GM12864 (cell line): ENCODE measurements at places on chromosomes 13 and 19.

- no peak for DNase-seq
Observed at GRCh38 chr13:110826861-110827672, 87.8 kb downstream of the ANKRD10 start.

DNA sequence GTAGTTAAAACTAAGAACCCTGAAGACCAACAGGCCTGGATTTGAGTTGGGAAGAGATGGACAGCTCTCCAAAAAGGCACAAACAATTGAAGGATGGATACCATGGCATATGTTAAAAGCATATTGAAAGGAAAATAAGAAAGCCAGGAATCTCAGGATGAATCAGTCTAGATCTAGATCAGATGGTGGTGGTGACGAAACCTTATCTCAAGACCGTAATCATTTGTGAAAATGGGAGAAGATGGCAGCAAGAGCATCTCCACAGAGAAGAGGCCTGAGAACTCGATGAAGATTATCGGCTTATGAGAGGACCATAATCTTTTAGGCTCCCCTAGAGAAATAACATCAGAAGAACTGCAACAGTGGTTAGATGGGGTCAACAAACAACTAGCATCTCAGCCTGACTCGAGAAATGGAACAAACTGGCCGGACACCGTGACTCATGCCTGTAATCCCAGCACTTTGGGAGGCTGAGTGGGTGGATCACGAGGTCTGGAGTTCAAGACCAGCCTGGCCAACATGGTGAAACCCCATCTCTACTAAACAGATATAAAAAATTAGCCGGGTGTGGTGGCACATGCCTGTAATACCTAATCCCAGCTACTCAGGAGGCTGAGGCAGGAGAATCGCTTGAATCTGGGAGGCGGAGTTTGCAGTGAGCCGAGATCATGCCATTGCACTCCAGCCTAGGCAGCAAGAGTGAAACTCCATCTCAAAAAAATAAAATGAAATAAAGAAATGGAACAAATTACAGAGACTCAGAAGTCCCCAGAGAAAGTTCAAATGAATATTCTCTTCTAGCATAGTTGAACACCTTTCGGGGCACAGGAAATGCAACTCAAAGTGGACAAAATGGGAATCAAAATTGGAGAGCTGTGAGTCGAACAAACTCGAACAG is 47.6 kb downstream of the FOXO1 start:
- DNase-seq, result no peak

- DNase-seq, result no peak
Observed at GRCh38 chr19:38650172-38650775, 2.8 kb downstream of the ACTN4 start.

DNA sequence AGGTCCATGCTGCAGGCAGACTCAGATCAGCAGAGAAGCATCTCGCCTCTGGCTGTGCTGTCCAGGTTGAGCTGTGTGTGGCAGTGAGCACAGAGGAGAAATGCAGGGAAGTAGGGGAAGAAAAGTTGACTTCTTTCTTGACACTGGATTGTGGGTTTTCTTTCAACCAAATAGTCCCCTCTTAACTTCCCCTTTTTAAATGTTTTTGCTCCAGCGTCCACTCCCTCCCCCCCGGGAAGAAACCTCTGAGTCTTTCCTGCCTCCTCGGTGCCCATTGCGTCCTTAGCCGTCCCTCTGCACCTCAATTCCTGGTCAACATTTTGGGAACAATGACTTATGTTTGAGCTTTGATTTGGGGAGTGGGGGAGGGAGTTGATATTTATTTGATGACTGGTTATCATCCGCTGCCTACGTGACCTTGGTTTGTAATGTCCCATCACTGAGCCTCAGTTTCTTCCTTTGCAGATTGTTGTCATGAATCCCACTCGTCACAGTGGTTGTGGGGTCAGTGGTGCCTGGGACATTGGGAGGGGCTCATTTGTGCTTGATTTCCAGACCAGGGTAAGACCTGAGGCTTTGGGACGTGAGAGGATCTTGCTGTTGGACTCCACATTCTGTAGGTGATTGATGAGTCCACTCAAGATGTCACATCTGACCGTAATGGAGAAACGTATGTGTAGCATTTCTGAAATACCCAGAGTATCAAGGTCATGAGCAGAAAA is at the start of gene LILRB2:
Gene LILRB2, minus strand, starts transcription at position 104 of the 722 bp plus-strand sequence. CDS start 614 bp downstream, outside the sequence.
- no peak for DNase-seq

- DNase-seq, result no peak
Observed at GRCh38 chr13:99471221-99472121, 29.8 kb upstream of the TM9SF2 start.

DNA sequence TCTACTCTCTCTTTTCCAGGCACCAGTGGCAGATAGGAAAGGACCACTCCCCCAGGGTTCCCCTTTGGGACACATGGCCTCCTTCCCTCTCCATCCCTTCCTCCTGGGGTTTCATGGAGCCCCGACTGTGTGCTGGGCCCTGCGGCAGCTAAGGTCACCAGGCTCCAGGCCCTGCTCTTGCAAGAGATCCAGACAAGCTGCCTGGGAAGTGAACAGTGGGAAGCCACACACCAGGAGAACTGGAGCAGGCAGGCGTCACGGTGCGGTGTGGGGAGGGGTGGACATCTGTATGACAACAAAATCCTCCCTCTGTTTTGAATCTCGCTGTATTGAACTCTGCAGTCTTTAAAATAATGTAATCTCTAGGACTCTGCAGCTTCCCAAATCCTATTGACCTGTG is 330.1 kb downstream of the UQCRFS1 start:
- DNase-seq, result no peak

DNA sequence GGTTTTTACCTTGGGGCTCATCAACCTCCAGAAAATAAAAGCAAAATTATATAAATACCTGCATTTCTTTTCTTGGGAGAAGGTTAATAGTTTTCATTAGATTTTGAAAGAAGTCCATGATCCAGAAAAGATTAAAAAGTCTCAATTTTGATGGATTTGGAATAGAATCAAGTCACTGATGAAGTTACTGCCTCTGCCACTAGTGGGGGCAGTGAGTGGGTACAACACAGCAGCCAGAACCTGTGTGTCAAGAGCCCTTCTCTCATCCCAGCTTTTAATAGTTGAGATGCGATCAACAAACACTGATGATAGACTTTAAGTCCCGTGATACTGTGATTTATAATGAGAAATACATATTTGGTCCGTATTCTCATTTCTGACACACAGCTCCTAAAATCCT is 686.7 kb downstream of the DIAPH3 start:
- no peak for DNase-seq

DNA sequence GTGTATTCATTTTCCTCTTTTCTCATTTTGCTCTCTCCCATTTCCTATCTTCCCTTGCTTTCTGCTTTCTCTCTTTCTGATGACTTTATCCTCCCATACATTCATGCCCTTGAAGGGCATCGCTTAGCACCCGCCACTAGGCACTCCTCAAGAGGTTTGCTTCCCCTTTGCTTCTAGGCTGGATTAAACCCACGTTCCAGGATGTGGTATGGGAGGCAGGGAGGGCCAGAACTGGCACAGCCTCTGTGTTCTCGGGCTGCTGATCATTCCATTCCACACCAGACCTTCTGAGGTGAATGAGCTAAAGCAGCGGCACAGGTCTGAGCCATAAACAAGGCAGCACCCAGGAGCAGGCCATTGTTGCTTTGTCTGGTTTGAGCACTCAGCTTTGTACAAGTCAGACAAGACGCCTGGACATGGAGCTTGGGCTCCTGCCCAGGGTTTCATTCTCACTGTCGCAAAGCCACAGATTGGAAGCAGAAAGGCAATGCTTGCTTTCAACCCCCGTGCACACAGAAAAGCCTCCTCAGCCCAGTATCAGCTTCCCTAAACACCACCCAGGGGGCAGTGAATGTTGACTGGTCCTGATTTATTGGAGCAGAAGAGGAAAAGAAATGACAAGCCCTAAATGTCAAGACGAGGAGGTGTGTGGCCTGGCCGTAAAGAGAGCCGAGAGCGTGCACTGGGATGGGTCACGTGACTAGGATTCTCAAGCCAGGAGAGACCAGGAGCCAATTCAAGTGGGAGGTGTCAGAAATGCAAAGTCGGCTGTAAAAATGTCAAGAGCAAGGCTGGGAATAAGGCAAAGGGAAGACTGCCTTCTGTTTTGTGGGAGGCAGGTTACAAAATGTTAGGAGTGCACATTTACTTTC is 218.0 kb upstream of the SERP2 start:
- DNase-seq, result no peak

DNA sequence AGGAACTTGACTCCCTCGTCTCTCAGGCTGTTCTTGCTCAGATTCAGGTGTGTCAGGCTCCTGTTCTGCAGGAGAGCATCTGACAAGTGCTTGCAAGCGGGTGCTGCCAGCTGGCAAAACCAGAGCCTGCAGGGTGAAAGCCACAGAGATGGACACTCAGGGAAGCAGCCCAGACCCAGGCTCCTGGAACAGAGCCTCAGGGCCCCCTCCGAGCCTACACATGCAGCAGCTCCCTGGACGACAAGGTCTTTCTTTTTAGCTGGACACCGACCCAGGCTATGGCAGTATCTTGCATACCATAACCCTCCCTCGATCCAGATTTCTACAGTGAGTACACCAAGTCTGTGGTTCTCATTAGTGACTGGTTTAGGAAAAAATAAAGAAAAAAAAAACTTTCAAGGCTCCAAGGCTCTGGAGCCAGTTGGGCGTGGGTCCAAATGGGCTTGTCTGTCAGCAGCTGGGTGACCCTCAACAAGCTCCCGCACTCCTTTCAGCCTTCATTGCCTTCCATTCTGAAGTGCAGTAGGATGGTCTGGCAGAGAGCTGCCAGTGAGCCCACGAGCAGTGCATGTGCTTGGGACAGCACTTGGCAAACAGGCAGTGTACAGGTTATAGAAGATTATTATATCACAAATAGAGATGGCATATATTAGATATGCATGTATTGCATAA is 29.9 kb downstream of the NLRP13 start:
- DNase-seq, result no peak

DNA sequence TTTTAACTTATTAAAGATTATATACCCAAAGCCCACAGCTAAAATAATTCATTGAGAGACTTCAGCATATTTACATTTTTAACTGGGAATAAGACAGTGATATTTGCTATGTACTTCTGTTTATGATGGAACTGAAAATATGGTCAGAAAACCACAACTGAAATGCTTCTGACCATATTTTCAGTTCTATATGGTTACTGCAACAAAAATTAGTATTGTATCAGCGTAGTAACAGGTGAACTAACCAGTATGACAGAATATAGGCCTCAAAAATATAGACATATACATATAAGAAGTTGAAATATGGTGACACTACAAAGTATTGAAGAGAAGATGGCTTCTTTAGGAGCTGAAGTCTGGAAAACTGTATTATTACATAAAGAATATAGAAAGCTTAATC is 857.4 kb downstream of the OLFM4 start:
- no peak for DNase-seq

DNA sequence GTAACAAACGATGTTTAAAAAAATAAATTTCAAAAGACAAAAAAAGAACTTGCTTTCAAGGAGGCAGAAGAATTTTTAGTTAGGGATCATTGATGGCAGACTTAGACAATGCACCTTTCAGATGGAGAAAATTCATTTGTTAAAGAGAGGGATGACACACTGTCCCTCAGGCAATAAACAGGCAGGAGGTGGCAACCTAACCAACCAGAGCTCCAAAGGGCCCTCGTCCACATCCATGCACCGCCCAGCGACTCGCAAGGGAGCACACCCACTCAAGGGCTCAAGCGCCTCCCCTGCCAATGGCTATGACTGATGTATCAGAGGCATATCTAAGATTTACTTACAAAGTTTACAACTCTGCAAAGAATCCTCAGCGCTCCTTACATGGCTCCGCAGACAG is 81.9 kb downstream of the TUBGCP3 start:
- DNase-seq, result no peak

DNA sequence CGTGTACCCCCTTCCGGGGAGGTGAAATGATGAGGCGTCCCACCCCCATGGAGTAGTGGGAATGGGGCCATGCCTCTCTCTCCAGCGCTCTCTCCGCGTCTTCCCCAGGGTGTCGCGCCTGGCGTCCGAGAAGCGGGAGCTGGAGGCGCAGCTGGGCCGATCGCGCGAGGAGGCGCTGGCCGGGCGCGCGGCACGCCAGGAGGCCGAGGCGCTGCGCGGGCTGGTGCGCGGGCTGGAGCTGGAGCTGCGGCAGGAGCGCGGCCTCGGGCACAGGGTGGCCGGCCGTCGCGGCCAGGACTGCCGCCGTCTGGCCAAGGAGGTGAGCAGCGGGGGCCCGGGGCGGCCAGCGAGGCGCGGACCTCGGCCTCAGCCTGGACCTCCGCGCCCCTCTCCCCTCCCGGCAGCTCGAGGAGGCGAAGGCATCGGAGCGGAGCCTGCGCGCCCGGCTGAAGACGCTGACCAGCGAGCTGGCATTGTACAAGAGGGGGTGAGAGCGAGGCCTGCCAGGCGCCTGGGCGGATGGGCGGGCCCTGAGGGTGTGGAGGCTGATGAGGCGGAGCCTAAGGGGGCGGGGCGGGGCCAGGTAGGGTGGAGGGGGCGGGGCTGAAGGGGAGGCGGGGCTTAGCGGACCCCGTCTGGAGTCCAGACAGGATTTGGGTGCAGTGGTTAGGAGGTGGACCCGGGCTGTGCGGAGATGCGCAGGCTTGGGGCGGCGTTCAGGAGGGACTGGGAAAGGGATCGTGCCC is 7.7 kb downstream of the PGLYRP1 start:
- DNase-seq, result no peak

DNA sequence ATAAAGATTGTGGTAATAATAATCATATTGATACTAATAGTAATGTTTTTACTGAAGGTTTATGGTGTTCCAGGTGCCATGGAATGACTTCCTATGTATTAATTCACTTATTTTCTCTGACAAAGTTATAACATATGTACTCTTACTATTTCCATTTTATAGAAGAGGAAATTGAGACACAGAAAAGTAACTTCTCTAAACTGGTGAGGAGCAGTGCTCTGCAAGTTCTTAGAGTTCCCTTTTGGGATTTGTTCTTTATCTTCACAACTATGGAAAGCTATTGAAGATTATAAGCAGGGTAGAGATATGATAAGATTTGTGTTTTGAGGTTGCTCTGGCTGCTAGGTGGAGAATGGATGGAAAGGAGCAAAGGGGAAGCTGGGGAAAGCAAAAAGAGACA is 83.9 kb upstream of the OLFM4 start:
- DNase-seq, result no peak

DNA sequence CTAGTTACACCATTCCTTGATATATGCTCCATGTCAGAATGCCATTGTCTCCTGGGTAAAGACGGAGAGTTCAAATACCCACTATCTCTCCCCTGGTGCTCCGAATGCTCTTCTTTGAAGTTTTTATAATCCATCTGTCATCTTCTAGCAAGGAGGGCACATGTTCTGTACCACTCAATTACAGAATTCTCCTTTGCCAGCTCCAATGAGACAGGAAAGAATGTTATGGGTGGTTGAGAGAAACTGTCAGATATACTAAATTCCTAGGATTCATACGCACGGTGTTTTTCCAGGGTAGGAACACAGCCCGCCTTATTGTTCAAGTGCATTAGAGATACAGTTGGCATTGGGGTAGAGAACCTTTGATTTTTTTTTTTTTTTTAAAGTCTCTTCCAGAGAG is 118.0 kb upstream of the ZNF536 start:
- DNase-seq, result no peak

DNA sequence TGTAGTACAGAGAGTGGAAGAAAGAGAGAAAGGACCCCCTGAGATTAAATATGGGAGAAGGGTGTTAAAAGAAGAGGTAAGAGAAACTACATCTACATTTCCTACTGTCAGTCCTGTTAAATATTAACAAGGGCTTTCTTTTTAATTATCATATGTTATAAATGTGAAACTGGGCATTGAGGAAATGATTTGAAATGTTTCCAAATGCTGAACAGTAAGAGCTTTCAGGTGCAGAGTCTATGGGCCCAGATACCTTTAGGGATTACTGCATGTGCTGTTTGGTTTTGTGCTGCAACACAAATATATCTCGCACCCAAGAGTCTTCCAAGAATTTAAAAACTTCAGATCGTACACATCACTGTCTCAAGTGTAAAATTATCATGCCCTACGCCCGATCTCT is 176.3 kb downstream of the RBM26 start:
- no peak for DNase-seq

- DNase-seq, result no peak
Observed at GRCh38 chr13:32511482-32511881, 27.1 kb downstream of the N4BP2L2 start.
